ENCODE measurements at places on chromosomes 11 and 22. TPM values are rescaled to one million over a fixed set of nuclear protein-coding genes. Genes with fewer than 3 reads are reported as not detected.
A peak's percentile ranks its signal among the peaks of the same experiment; 100 is the strongest.

EHF gene
- total RNA-seq, result not detected

ARHGAP20 gene
- 0.99 TPM for total RNA-seq

ANKK1 gene
- total RNA-seq, result not detected

CABP4 gene
- 1.7 TPM for total RNA-seq

TPH1 gene
- total RNA-seq, result not detected

PHOX2A gene
- not detected for total RNA-seq

UBASH3B gene
- 13.1 TPM for total RNA-seq

SBF2 gene
- total RNA-seq, result 23.7 TPM

SMTNL1 gene
- total RNA-seq, result 0.21 TPM

LMF2 gene
- 46.6 TPM for total RNA-seq

DNA sequence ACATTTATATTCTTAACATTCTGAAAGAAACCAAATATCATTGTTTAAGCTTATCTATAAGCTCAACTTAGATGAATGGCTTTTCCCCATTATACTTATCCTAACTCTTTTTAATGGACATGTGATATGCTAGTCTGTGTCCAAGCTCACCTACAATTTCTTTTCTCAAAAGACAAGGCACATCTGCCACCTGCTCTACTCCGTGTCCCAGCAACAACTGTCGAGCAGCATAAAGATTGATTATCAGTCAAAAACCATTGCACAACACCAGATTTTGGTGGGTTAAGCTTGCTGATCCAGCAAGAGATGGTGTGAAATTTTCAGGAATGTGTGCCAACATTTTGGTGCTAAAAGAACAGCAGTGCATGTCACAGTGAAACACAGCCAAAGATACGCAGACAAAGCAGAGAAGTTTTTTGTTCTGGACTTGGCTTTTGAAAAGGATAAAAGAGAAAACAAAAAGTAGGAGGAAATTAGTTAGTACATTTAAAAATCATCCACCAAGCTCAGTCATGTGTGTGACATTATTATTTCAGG is 65.8 kb downstream of the DCDC1 start:
- no peak for DNase-seq

DNA sequence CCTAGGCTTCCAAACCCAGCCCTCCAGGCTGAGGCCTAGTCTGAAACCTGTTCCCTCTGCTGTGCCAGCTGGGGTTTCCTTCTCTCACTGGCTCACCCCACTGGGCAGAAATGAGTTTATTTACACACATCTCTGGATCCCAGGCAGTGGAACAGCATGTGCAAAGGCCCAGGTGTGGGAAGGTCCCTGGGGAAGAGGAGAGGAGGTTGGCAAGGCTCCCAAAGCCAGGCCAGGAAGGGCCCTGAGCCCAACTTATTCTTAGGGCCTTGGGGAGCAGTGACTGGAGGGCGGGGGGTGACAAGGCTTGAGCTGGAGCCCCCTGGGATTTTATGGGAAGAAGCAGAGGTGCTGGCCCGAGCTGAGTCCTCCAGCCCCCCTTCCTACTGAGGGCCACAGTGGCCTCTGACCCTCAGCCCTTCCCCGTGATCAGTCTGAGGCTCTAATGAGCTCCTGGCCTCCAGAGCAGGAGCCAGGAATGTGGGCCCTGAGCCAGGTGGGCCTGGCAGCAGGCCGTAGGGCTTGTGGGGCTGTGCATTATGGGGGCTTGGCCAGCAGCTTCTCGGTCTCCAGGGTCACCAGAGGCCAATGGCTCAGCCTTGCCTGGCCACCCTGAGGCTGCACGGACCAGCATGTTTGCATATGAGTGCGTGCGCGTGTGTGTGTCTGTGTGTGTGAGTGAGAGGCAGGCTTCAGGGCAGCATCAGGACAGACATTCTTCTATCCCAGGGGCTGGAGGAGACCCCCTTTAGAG is 2.9 kb downstream of the MYO7A start:
- DNase-seq, result no peak

DNA sequence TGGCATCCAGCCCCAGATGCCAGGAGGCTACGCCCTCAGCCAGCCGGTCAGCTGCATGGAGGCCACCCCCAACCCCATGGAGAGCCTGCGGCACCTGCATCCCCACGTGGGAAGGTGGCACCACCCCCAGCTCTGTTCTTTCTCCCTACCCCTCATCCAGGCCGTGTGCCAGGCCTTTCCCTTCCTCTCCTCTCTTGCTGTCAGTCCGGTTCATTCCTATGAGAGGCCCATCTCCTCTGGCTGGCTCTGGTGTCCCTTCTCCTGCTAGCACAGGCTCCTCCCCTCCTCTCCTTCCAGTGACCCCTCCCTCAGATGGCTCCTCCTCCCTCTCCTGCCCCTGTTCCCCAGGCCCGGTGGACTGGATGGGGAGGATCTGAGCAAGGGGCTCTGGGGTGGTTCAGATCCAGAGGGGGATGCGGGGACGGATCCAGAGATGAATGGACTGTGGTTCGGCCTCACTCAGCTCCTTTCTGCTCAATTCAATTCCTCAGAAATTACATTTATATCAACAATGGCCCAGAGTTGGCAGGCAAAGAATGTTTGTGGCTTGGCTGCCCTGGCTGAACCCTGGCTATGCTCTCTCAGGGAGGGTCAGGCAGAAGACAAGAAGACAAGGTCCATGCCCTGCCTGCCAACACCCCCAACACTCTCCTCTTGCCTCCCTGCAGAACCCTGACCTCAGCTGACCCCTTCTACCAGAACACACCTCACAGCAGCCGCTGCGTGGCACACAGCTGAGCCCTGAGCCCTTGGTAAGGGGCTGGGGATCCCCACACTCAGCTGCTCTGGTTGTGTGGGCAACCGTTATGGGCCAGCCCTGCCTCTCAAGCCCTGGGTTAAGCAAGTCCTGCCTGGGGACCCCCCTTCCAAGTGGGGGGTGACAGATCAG is 18.5 kb upstream of the LRRC10B start:
- peak; percentile 71 for DNase-seq

- no peak for DNase-seq
Observed at GRCh38 chr11:33262011-33262645, 4.9 kb downstream of the HIPK3 start.

DNA sequence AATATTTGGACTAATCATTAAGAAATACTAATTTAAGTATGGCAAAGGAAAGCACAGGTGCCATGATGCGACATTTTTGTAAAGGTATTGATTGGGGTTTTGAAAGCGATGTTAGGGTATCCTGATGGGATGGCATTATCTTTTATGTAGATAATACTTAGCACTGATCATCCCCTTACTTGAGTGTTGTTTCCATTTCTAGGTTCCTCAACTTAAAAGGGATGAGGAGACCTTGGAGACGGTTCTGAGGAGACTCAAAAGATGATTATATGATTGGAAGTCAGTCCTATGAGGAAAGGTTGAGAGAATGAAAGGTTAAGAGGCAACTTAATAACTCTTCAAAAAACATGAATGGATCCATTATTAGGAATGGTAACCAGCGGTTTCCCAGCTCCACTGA is 11.1 kb downstream of the KMT2A start:
- no peak for DNase-seq

DNA sequence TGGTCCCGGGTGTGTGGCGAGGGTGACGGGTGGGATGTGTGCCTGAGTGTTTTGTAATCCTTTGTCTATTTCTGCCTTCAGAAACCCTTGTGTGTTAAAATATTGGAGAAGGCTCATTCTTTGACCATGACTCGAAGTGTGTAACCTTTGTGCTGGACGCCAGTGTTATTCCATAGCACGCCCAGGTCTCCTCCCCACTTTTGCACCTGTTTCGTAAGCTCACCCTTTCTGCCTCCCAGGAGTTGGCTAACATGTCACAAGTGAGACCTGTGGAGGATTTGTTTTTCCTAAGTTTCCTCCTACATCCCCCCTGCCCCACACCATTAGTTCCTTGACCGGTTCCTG is 382 bp downstream of the C11orf54 start:
- DNase-seq, result peak; percentile 75

- DNase-seq, result peak; percentile 58
Observed at GRCh38 chr22:36413022-36413775, 25.4 kb upstream of the MYH9 start.

- peak; percentile 89 for DNase-seq
Observed at GRCh38 chr11:842370-843002, at the start of the genes POLR2L and TSPAN4. TSS of gene POLR2L (minus strand) at chr11:842529. CDS start at chr11:842508, 21 bp downstream. TSS of gene TSPAN4 (plus strand) at chr11:842852. CDS start at chr11:850305, 7,453 bp downstream.

- DNase-seq, result peak; percentile 7
Observed at GRCh38 chr11:109421981-109422869, at the start of gene C11orf87. TSS of gene C11orf87 (plus strand) at chr11:109422190. CDS start at chr11:109423634, 1,444 bp downstream.

DNA sequence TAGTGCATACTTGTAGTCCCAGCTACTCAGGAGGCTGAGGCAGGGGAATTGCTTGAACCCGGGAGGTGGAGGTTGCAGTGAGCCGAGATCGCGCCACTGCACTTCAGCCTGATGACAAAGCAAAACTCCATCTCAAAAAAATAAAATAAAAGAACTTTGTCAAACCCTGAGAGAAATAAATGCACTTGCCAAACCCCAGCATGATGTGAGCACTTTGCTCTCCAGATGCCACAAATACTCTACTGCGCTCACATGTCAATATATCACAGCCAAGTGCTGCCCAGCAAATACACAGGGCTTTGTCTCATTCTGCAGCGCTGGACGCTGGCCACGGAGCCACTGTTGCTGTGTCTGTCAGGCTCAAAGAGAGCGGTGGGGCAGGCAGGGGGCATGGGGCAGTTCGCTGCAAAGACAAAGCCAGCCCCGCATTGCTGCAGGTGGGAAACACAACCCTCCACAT is 45.1 kb downstream of the AHNAK start:
- DNase-seq, result peak; percentile 17

DNA sequence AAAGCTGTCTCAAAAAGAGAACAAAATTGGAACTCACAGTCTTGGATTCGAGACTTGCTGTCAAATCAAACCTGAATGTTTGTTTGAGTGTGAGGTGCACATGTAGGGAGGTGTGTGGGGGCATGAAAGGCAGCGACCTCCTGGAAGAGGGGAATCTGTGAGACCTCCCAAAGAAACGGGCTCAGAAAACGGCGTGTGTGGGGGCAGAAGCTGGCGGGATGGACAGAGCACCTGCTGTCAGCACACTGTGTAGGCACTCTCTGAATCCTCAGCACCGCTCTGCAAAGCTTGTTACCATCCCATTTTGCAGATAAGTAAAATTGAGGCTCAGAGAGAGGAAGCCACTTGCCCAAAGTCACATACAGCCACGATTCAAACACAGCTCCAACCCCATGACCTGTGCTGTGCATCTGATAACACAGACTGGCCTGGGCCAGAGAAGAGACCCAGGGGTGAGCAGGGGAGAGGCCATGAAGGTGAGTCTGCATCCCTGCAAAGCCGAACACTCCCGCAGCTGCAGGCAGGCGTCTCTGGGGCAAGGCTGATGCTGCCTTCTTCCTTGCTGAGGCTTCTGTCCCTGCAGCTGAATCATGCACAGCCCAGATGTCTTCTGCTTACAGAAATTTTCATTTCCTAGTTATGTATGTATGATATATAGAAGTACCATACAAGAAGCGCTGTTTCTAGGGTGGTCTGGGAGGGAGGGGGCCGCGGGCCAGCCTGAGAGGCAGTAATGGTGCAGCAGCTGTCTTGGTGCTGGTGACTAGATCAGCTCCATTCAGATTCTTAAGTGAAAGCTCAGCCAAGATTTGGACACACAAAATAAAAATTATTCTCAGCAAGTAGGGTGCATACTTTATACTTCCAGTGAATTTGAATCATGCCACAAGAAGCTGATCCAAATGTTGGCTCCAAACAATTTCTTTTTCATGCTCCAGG is 67.3 kb upstream of the SHISAL1 start:
- no peak for DNase-seq

GRCh38 chr11:20611892-20612291 is 12.5 kb downstream of the SLC6A5 start:
- no peak for DNase-seq

GRCh38 chr11:86174101-86175046 is 70.2 kb upstream of the EED start:
- DNase-seq, result peak; percentile 98

DNA sequence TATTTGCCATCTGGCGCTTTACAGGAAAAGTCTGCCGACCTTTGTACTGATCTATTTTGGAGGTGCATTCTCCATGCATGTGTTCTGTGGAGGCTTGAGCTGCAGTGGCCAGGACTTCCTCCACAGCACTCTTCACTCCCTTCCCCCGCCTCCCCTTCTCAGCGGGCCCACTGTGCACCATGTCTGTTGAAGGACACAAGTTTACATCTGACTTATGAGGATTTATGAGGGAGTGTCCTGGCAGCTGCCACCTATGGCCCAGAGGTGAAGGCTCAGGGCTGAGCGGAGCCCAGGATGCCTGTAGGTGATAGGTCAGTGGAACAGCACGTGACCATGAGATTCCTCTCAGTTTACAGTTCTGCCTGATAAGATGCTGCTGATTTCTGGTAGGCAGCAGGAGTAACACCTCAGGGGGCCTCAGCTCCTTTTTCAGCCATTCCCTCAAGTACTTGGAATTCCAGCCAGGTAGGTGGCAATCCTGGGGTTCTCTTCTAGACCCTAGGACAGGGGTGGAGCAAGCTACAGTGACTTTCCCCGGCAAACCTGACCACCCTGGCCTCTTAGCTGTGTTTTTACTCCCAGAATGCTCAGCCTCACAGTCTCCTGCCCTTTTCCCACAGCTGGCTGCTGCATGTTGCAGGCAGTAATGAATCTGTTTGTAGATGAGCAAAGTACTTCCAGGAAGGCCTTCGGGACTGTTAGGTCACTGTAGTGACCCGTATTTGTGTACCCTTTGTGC is 59.9 kb downstream of the PPFIBP2 start:
- DNase-seq, result no peak

DNA sequence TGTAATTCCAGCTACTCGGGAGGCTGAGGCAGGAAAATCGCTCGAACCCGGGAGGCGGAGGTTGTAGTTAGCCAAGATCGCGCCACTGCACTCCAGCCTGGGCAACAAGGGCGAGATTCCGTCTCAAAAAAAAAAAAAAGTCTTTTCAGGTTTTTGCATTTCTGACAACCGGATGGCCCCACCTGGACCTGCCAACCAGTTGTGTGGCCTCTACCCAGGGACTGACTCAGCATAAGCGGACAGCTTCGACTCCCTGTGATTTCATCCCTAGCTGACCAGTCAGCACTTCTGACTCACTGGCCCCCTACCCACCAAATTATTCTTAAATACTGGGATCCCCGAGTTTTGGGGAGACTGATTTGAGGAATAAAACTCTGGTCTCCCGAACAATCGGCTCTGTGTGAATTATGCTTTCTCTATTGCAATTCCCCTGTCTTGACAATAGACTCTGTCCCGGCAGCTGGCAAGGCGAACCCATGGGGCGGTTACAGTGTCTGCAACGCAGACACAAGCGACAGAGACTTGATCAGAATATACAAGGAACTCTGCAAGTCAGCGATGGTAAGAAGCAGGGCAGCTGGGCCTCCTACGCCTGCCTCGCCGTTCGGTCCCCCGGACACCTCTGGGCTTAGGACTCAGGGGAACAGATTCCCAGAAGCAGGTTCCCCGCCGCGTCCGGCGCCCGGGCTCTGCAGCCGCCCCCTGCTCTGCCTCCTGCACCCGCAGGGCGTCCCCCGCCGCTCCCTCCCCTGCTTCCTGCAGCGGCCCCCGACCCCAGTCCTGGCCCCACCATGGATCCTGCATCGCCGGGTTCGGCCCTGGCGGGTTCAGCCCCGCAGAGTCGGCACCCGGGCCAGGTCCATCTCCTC is 741 bp upstream of the TALDO1 start:
- no peak for DNase-seq

DNA sequence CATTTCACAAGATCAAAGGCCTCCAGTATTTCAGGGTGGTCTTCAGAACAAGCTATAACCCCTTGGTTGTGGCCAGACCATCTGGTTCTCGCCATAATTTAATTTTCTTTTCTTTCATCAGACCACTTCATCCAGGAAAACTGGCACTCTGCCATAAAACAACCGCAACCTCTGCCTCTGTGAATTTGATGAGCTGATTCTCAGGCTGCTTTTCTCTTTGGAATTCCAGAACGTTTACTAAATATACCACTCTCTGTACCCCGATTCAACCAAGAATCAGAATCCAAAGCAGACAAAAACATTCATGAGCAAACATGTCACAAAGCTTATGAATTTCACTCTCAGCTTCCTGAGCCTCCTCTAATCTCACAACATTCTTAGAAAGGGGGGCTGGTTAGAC is 331.8 kb upstream of the SYN3 start:
- DNase-seq, result no peak

All from myocyte (in vitro differentiated cells).